ENCODE measurements at places on chromosomes 16 and 17.

- DNase-seq = no peak
Measured at GRCh38 chr17:5929721-5930120, 140.5 kb upstream of the WSCD1 start.

GRCh38 chr16:50386774-50387173 lies 18.0 kb upstream of the BRD7 start:
- DNase-seq = no peak

- DNase-seq = peak; percentile 2
Measured at GRCh38 chr16:27972500-27972899, 91.0 kb downstream of the GSG1L start.

DNA sequence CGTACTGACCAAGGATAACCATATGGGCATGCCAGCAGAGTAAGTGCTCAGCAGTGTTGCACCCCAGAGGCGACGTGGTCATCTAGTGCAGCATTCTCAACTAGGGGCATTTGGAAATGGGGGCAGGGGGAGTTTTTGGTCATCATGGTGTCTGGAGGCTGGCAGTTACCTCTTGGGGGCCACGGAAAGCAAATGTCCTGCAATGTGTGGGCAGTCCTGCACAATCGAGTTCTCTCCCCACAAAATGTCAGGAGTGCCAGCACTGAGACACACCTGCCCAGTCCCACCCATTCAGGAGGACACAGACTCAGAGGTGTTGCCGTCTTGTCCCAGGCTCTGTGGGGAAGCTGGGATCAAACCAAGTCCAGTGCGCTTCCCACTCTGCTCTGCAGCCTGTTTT lies 3.0 kb downstream of the RASL10B start:
- no peak for DNase-seq

GRCh38 chr17:269616-270514 lies 82.7 kb downstream of the RPH3AL start:
- no peak for DNase-seq

GRCh38 chr16:67647111-67647651 lies 2.2 kb downstream of the CARMIL2 start:
- DNase-seq = no peak

- no peak for DNase-seq
Measured at GRCh38 chr17:45149669-45150664, 1.7 kb downstream of the HEXIM1 start.

GRCh38 chr17:32481193-32481592 lies 5.6 kb upstream of the CDK5R1 start:
- DNase-seq = no peak

DNA sequence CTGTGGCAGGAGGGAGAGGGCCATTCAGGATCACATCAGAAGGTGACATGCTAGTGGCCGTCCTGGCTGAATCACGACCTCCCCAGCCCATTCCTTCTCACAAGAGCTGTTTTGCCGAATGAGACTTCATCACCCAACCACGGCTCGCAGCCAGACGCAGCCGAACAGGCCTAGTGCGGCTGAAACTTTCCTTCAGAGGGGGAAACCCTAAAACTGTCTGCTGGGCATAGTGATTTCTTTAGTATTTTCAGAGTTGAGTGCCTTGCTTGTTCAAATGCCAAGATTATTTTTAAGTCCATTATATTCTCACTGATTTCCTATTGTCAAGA lies 343.7 kb downstream of the CPPED1 start:
- DNase-seq = no peak

GRCh38 chr16:70767377-70768202 lies 33.4 kb downstream of the VAC14 start:
- DNase-seq = no peak

- no peak for DNase-seq
Measured at GRCh38 chr16:265711-266110, 10.0 kb downstream of the RGS11 start.

- DNase-seq = no peak
Measured at GRCh38 chr17:44559634-44560554, 2.6 kb downstream of the FZD2 start.

- DNase-seq = peak; percentile 52
Measured at GRCh38 chr16:720990-721764, at the start of gene ANTKMT. TSS of gene ANTKMT (plus strand) at chr16:721146. CDS start at chr16:721275, 129 bp downstream.

GRCh38 chr16:49726155-49726554 lies 129.8 kb downstream of the ZNF423 start:
- no peak for DNase-seq

DNA sequence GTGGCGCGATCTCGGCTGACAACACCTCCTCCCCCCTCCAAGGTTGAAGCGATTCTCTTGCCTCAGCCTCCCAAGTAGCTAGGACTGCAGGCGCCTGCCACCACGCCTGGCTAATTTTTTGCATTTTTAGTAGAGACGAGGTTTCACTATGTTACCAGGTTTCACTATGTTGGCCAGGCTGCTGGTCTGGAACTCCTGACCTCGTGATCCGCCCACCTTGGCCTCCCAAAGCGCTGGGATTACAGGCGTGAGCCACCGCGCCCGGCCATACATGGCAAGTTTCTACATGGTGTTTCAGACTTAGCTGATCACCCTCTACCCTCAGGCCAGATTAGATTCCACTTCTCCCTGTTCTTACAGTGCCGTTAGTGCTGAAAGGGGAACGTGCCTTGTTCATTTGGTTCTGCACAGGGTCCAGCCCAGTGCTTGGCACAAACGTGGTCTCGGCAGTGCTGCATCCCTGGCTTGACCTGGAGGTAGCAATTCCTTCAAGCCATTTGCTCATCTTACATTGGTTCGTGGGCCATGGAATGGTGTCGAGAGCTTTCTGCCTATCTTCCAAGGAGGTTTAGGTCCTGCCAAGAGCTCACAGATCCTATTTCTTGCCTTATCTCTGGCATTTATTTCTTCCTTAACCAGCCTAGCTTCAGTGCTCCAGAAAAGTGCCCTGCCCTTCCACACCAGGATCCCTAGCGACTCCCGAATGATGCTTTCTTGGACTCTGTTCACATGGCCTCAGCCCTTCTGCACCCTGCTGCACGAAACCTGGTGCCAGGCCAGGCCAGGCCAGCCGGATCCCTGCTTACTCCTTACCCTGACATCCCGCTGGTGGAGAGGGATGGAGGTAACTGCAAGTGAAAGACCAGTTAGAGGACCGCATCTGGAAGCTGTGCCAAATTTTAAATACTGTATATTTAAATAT lies 14.8 kb upstream of the AURKB start:
- no peak for DNase-seq

- no peak for DNase-seq
Measured at GRCh38 chr16:59566446-59566845, 832.3 kb upstream of the GOT2 start.

DNA sequence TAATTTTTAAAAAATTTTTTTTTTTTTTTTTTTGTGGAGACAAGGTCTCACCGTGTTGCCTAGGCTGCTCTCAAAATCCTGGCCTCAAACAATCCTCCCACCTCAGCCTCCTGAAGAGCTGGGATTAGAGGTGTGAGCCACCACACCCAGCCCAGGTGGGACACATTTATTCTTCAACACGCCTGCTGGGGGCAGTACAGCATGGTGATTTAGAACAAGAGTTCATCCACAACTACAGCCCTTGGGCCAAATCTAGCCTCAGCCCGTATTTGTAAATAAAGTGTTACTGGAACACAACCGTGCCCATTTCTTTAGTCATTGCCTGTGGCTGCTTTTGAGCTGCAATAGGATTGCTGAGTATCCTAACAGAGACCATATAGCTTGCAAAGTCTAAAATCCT lies 92.8 kb downstream of the KATNIP start:
- DNase-seq = no peak

DNA sequence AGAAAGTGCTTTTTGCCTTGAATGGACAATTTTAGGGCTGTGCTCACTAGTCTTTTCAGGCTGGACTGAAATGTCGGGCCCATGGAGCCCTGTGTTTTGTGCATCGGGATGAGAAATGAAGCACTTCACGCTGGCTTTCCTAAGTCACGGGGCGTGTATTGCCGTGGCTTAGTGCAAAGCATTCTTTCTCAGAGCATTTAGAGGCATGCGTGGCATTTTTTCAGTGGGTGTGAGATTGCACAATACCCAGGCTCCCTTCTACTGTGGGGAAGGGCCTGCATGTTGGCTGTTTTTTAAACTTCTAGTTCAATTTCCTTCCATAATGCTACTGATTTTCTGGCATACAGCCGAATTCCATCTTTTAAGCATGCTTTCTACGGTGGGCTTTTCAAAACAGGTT lies 12.6 kb upstream of the POLR3E start:
- no peak for DNase-seq

DNA sequence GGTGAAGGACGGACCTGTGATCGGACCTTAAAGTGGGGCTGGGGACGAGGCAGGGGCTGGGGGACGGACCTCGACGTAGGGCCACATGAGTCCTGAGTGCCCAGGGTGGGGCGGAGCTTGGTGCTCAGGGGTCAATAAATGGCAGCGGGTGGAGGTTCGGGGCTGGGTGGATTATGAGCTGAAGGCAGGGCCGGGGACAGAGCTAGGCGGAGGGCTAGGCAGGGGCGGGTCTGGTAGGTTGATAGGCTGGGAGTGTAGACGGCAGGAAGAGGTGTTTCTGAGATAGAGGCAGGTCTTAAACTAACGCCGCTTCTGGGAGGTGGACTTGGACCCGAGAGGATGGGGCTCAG lies 733 bp downstream of the CHRNB1 start:
- no peak for DNase-seq
